ENCODE measurements at places on chromosomes 6 and 20. TPM values are rescaled to one million over a fixed set of nuclear protein-coding genes. Genes with fewer than 3 reads are reported as not detected.
A peak's percentile ranks its signal among the peaks of the same experiment; 100 is the strongest.

GRCh38 chr6:158686791-158687381, 37.0 kb downstream of the SYTL3 start:
- no peak for DNase-seq

- no peak for DNase-seq
These were observed 26.7 kb downstream of the FOXO3 start for GRCh38 chr6:108587258-108588059.

AIF1 gene
- total RNA-seq = 0.64 TPM

PKHD1 gene
- total RNA-seq = 0.43 TPM

DNA sequence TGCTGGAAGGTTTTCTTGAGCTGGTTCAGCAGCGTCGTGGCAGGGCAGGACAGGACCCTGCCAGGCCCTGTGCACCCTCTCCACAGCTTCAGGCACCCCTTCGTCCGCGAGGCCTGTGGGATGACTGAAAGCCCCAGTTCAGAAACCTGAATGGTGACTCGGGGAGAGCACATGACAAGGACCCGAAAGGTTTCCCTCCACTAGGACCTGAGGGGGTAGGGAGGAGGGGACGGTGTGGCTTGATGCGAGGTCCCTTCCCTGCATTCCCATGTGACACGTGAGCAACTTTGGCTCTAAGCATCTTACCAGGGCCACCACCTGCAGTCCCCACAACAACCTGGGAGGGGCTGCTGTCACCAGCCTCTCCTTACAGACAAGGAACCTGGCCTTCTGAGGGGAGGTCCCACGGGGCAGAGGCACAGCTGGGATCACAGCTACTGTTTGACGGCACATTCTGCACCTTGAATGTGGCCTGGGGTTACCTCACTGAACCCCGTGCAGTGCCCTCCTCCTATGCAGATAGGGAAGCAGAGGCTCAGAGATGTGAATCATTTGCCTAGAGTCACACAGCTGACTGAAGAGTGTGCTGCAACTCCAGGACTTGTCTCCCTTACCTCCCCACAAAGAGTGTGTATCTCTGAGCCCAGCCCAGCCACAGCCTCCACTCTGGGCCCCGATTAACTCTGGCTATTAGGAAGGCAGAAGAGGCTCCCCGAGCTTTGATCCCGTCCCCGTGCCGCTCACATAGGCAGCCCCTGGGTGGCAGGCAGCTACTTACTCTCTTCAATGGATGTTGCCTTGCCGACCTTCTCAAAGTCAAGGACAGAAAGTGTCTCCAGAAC, 84.6 kb downstream of the PTPN1 start:
- DNase-seq = no peak

DNA sequence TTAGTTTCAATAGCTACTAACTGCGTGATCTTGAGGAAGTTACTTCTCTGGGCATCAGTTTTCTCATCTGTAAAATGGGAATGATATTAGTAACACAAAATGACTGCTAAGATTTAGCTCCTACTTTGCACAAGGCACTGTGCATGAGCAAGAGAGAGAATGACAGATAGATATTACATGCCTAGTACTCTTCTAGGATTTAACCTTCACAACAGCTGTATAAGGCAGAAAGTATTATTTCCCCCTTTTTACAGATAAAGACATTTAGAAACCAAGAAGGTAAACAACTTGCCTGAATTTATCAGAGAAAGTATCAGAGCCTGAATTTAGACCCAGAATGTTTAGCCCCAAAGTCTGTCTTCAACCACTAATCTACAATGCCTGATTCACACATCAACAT, 281.6 kb downstream of the KHDC1L start:
- no peak for DNase-seq

ADGRF1 gene
- not detected for total RNA-seq

TAP1 gene
- 12.3 TPM for total RNA-seq

- DNase-seq = no peak
These were observed 10.5 kb upstream of the SLC22A2 start for GRCh38 chr6:160269023-160269521.

ZNF391 gene
- total RNA-seq = 2.8 TPM

GRCh38 chr6:109075934-109076333, 18.7 kb downstream of the SESN1 start:
- DNase-seq = no peak

GRCh38 chr6:159450815-159451465, 242.1 kb downstream of the SOD2 start:
- no peak for DNase-seq

GRCh38 chr6:46419576-46420002, 71.7 kb downstream of the RCAN2 start:
- peak; percentile 70 for DNase-seq

DNA sequence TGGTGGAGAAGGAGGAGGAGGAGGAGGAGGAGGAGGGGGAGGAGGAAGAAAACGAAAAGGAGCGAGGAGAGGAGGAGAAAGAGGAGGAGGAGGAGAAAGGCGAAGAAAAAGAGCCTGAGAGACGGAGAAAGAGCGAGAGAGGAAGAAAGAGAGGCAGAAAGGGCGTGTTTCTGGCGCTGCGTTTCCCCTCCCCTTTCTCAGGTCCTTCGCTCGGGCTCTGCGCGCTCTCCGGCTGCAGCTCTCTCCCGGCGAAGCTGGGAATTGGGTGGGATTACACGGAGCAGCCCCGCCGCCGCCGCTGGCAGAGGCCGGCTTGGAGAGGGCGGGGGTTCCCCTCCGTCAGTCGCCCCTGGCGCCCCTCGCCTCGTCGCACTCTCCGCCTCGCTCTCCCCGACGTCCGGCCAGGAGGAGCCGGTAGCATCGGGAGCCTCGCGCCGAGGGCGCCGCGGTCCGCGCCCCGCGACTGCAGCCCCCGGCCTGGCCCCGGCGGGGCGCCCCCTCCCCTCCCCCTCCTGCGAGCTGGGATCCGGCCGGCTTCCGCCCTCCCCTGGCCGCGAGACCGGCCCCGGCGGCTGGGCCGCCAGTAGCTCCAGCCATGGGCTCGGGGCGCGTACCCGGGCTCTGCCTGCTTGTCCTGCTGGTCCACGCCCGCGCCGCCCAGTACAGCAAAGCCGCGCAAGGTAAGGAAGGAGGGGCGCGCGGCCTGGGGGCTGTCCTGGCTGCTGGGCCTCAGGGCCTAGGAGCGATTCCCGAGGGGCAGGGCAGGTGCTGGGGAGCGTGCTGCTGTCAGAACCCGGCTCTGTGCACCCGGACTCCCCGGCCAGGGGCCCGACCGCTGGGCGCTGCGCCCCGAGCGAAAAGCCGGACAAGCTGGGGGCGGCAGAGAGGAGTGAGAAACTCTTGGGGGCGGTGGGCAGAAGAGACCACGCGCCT, at the start of gene SCUBE3:
Gene SCUBE3 (plus strand): TSS at position 133 of the 933 bp plus-strand sequence. CDS start 463 bp downstream, at position 596.
- peak; percentile 59 for DNase-seq

DNA sequence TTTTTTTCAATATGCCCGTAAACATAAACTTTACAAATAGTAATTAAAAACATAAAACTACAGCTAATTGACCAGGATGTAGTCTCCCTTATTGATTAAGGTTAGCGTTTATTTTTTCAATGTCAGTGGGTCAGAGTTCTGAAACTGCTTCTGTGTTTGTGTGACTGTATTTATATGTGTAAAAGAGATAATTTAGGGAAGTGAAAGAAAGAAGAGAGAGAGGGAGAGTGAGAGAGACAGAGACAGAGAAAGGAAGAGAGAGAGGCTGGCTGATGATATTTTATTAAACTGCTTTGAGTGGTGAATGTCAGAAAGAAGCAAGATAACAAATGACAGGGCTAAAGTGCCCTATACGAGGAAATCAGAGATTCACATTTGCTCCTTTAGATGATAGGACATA, 266.1 kb upstream of the PTCHD4 start:
- DNase-seq = no peak

GRCh38 chr6:76000629-76001028, 71.8 kb downstream of the IMPG1 start:
- DNase-seq = no peak

- DNase-seq = peak; percentile 30
These were observed 21.6 kb upstream of the GFOD1 start for GRCh38 chr6:13508711-13509705.

DNA sequence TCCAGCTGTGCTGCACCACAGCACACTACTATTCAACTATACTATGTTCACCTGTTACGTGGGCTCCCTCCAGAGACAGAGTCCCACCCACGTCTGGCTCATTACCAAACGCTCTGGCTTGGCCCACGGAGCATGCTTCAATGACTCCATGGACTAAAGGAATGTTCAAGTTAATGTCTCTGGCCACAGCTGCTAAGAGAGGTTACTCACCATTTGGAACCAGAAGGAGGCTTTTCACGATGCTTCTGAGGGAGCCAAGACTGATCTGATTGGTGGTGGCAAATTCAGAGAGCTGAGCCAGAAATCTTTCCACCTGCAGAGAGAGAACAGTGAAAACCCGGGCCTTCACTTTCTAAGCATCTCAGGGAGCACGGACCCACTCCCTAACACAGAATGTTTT, 15.6 kb downstream of the COMMD7 start:
- no peak for DNase-seq

DNA sequence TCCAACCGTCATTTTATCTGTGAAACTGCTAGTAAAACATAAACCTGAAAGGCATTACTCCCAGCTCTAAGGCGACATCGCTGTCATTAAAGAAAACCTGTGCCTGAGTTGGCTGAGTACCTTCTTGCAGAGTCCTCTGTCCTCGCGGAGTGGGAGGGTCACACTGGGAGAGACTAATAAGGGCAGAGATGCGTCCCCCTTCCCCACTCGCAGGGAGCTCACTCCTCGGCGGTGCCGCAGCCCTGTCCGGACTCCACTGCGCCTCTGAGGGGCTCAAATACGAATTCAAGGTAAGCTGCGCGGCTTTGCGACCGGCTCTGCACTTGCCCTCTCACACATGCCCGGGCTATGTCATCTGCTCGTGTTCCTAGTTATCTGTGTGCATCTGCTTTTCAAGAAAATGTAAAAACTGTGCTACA, at the start of gene COL19A1:
Gene COL19A1 (plus strand): TSS at position 206 of the 419 bp plus-strand sequence. CDS start 13,012 bp downstream, outside the sequence.
- peak; percentile 15 for DNase-seq

DNA sequence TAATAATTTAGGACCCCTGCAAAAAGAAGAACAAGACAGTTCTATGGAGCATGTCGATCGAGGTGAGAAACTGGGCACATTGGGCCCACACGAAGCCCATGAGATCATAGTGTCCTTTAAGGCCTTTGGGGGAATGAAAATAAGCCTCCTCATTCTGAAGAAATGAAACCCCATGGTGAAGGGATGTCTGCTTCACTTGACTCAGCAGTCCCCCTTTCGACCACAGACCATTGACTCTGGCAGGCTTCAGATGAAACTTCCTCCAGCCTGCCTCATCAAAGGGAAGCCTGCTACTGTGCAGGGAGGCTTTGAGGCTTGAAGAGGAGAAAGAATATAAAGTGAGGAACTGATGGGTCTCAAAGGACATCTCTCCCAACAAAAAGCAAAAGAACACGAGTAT, 144.2 kb upstream of the FBXL4 start:
- no peak for DNase-seq

DNA sequence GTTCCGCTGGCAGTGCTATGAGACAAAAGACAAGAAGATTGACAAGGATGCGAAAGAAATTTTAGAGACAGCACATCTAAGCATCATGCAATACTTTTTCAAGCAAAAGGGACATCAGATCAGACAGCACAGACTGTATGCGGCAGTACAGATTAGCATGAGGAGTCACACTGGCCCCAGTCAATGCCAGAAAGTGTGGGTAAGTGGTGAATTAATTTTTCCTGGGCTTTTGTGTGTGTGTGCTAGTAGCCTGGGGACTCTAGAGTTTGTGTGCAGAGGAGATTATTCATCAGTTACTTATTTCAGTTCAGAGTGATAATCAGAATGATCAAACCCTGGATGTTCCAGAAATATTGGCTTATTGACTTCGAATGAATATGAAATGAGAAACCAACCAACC, 47.2 kb downstream of the LAMA4 start:
- DNase-seq = no peak

- peak; percentile 52 for DNase-seq
These were observed 111.0 kb downstream of the SOBP start for GRCh38 chr6:107600936-107601335.

DNA sequence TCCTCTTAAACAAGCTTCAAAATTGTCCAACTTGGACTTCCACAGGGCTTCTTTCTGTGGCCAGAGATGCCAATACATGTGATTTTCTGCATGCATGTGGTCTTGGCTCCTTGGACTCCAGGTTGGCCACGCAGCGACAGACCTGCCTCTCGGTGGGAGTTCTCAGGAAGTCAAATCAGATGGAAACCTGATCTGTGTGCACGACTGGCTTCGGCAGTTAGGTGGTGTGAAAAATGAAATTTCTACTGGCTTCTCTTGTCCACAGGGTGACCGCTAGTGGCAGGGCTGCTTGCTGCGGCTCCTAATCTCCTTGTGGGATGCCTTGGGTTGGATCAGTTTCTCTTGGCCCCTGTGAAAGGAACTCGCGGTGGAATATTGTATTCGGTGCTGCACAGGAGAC, 57.3 kb downstream of the PHACTR3 start:
- no peak for DNase-seq

GRCh38 chr6:6788394-6789032, 200.0 kb downstream of the LY86 start:
- DNase-seq = no peak

- no peak for DNase-seq
These were observed 628.0 kb upstream of the NRSN1 start for GRCh38 chr6:23498013-23498412.

DNA sequence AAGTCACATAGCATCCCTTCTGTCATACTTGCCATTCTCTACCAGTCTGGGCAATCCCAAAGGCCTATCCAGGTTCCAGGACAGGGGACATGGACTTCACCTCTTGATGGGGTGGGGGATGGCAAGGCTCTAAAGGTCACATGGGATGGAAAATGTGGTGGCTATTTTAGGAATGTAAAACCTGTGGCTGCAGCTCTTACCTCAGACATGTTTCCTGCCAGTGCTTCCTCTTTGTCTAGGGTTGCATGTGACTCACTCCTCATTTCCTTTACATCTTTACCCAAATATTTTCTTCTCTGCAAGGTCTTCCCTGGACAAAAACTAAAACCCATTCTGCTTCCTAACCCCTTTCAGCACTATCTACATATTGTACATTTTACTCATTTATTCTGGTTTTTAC, 135.7 kb downstream of the BTBD3 start:
- peak; percentile 35 for DNase-seq

NKX2-2 gene
- total RNA-seq = 78.8 TPM

LRRC73 gene
- 0.94 TPM for total RNA-seq

DNA sequence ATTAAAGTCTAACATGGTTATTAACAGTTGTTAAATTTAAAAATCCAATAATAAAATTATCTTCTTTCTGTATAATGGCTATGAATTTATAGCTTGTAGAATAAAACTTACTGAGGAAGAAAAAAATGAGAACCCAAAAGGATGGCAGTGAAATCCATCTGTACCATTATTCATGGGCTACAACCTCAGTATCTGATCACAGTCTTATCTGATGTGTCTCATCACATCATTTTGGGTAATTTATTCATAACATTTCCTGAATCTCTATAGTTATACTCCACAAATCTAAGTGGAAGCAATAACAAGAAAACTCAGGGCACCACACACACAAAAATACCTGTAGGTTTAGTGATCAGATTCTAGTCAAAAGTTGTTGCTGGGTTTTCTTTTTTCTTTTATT, 7.3 kb downstream of the CLDN20 start:
- DNase-seq = no peak

HFE gene
- total RNA-seq = 11.5 TPM

GRCh38 chr20:24504331-24505285, 35.2 kb downstream of the SYNDIG1 start:
- DNase-seq = no peak

GRCh38 chr6:87197547-87197946, 42.2 kb downstream of the ZNF292 start:
- DNase-seq = no peak

GRCh38 chr6:105380634-105381033, 22.2 kb downstream of the PREP start:
- DNase-seq = no peak
